ENCODE measurements at places on chromosomes 11 and 22.

DNA sequence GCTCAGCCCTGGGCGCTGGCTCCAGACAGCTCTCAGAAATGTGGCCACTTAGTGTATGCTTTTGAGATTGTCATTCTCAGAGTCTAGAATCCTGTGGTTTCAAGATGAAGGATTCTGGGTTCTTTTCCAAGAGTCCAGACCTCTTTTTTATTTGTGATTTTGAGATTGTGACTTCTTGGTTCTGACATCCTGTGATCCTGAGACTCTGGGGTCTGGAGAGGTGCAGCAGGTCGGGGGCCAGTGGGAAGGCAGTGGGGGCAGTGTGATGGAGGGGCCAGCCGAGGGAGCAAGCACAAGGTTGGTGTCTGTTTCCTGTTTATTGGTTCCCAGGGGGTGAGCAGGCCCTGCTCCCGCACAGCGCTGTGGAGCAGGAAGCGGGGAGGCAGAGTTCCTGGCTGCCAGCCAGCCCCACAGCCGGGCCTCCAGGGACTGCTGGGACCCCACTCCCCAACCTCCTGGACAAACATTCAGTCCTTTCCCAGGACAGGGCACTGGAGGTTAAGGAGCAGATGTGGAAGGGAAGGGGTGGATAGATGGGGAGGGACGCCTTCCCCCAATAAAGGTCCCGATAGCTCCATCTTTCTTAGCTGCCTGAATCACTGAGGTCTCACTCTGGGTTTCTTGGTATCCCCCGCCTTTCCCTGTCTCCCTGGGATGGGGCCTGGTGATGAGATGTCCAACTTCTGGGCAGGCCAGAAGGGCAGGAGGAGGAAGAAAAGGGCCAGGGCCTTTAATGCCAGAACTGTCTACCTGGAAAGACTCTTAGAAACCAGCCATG is 13.7 kb downstream of the ARHGEF17 start:
- peak; percentile 73 for DNase-seq

GRCh38 chr11:125956391-125957134 is 10.7 kb downstream of the VSIG10L2 start:
- DNase-seq: no peak

GRCh38 chr11:113296447-113297205 is 17.8 kb upstream of the TTC12 start:
- DNase-seq: no peak

DNA sequence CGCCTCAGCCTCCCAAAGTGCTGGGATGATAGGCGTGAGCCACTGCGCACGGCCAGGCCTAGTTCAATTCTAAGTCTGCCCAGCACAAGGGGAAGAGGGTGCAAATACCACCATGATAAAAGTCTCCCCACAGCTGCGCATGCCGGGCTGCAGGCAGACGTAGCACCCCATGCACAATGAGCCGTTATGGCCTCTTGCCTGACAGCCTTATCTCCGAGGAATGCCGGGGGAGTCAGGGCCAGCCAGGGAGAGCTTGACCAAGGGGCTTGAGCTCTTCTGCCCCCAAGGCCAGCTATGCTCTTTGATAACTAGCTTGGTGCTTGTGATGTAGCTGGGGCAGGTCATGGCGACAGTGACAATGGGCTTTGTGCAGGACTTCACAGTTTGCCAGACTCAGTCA is 13.7 kb upstream of the SCUBE1 start:
- no peak for DNase-seq

- peak; percentile 52 for DNase-seq
These were observed 743.8 kb downstream of the NTM start for GRCh38 chr11:132114185-132114584.
